ENCODE measurements at places on chromosomes 11 and 22.
A peak's percentile ranks its signal among the peaks of the same experiment; 100 is the strongest.

DNA sequence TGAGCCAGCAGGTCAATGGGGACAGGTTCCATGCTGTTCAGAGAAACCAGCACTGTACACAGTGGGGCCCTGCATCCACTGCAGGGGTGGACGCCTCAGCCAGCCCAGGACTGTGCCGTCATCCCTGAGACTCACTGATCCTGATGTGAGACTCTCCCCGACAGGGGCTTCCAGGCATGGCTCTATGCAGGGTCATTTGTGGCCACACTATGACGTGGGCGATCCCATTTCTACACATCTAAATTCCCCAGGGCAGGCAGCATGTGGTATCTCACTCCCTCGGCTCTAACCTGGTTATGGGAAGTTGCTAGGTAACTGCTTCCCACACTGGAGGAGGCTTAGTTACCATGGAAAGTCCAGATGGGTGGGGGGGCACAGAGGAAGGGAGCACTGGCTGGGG lies 14.2 kb upstream of the FAM83F start:
- no peak for DNase-seq

DNA sequence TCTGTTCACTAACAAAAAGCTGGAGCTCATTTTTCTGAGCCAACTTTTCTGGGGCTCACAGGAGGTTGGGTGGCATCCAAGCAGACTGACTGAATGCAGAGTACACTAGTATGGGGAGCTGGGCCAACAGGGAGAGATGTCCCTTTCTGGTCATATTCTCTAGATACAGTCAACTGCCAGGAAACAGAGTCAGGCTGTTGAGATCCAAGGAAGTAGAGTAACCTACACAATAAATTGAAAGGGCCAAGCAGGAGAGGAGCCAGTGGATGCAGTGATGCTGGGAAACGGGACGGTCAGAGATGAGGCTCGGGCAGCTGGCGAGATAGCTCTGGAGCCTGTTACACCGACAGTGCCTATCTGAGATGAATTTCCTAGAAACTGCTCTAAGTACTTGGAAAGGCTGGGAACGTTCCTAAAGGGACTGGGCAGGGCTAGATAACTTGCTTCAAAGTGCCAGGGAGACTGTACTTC lies 71.1 kb downstream of the LARGE2 start:
- DNase-seq, result no peak

- peak; percentile 2 for DNase-seq
Measured at GRCh38 chr11:92556431-92556830, 331.8 kb downstream of the FAT3 start.

GRCh38 chr11:120239713-120240640 lies at the start of gene POU2F3:
TSS of gene POU2F3 (plus strand) at chr11:120240140. CDS start at chr11:120240344, 204 bp downstream.
- no peak for DNase-seq

Data from smooth muscle cell of the brain vasculature (primary cell).